ENCODE measurements at places on chromosomes 16 and 17.
A peak's percentile ranks its signal among the peaks of the same experiment; 100 is the strongest.

- no peak for DNase-seq
Measured at GRCh38 chr16:67935101-67935401, 1.6 kb downstream of the PSMB10 start.

DNA sequence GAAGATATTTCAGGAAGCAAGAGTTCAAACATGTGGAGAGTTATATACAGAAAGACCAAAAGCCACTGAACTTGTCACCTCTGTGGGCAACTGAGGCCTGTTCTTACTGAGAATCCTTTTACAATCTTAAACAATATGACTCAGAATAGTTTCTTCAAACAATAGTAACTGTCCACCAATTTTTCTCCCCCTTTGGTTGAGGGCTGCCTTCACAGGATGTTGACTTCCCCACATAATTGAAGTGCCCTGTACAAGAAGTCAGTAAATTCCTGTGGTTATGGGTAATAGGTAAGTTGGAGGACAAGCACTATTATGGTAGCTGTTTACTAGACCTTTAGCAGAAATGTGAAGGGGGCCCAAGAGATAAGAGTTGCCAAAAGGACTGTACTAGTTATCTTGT lies 215.8 kb downstream of the CDH8 start:
- no peak for DNase-seq

GRCh38 chr16:10862438-10862837 lies 14.6 kb upstream of the CIITA start:
- no peak for DNase-seq

DNA sequence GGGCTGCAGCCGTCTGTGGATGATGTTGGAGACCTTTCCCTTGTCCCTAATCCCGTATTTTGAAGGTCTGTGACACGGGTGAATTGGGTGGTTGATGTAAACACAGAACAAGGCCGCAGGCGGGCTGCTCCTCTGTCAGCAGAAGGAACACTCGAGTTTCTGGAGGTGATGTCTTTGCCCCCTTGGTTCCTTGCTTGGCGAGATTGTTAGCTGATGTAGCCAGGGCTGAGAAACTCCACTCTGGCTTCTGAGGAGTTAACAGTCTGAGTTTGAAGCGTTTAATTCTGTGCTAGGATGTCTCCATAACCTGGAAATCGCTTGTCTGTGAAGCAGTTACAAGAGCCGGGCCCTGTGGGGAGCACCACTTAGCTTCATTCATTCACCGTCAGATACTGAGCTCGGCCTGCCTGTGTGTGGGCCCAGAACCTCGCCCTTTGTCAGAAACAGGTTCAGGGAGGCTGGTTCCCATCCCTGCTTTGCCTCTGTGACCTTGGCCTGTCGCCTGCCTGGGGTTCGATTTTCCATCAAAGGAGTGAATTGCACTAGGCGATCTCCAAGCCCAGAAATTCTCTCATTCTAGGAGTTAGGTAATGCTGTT lies 1.3 kb downstream of the MAPK8IP3 start:
- no peak for DNase-seq

DNA sequence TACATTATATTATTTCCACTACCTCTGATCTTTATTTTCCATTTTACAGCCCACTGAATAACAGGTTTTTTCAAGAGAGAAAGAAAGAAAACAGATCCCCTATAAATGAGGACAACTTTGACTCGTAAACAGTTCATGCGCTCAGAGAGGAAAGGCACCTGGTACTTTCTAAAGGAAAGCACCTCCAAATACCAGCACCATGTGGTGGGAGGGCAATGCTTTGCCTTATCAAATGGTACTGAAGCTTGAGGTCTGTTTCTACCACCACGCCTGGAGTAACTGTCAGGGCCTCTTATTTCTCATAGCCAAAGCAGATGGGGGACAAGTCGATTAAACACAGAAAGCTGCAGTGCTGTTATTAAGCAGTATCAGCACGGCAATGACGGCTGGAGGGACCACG lies 510.3 kb upstream of the ZFHX3 start:
- DNase-seq = no peak

DNA sequence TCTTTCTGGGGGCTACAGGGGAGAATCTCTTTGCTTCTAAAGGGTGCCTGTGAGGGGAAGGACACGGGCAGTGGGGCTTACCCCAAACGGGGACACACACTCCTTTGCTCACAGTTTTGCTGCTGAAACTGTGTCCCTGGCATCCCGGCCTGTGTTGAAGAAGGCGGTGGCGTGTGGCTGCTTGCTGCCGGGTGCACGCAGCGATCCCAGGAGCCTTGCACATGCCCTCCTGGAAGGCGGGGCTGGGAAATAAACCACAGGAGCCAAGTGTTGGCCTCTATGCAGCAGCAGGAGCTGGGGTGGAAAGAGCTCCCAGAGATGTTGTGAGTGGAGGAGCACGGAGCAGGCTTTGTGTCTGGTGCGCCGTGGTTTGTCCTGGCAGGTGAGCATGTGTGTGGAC lies 131.0 kb upstream of the CIBAR2 start:
- no peak for DNase-seq

- no peak for DNase-seq
Measured at GRCh38 chr16:9077091-9077809, 14.2 kb upstream of the HAPSTR1 start.

DNA sequence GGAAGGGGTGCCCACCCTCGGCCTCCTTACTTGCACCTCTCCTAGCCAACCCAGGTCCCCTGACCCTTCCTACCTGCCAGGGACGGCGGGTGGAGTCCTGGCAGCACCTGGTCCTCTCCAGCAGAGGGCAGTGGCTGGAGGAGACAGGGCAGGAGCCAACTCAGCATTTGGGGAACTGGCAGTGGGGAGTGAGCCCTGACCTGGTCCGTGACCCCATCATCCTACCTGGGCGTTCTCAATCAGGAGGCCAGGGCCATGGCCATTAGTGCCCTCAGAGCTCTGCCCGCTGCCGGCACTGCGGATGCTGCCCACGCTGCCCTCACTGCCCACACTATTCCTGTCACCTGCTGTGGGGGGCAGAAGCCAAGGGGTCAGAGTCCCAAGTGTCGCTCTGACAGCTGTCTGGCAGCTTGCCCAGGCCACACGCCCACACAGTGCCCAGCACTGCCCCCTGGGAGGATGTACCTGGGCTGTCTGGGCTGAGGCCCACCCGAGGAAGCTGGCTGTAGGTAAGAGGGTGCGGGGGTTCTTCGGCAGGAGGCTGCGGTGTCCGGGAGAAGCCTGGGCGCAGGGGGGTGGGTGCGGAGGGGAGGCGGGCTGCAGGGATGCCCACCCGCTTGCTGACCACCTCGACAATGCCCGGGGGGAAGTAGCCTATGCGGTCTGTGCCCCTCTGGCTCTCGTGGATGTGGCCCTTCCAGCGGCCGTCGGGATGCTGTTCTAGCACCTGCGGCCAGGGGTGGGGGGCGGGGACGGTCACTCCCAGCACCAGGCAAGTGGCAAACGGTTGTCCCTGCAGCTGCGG lies 10.8 kb downstream of the CASKIN2 start:
- no peak for DNase-seq

DNA sequence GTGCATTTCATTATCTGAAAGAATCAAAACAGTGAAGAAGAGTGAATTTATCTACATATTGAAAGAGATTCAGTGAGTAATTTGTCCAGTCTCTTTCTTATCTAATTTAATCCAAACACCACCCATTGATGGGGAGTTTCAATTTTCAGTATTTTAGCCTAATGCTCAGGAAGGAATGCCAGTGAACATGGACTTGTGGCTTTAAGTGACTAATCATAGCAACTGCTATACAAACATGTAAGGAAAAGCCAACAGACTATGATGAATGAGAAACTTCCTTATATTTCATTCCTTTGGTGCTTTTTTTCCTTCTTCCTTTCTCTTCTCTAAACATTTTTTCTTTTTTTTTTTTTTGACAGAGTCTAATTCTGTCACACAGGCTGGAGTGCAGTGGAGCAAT lies 885.8 kb downstream of the KCNJ2 start:
- DNase-seq = no peak

DNA sequence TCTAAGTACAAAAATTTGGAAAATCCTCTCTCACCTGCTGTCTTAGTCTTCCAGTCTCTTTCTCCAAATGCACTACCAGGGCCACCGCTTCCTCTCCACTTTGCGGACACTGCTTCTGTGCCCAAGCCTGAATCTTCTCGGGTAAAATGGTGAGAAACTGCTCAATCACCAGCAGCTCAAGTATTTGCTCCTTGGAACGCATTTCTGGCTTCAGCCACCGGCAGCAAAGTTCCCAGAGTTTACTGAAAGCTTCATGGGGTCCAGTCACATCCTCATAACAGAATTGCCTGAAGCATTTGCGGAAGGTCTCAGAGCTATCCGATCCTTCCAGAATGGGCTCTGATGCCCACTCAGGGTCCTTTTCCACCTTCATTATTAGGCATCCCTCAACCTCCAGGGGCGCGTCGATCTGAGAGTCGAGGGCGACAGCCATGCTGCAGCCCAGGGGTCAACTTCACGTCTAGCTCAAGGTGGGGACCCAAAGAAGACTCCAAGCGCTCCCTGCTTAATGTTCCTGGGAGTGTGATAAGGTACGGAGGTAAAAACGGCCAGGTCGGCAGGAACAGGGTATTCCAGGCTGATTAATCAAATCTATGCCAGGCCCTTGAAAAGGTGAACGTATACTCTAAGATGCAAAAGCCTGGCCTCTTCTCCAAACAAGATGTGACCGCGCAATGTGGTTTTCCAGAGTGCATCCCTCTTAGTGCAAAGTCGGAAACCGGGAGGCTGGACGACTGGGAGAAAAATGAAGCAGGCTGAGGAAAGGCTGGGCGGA lies 763 bp downstream of the ZKSCAN2 start:
- DNase-seq = peak; percentile 6

GRCh38 chr17:49053171-49053829 lies 56.1 kb downstream of the IGF2BP1 start:
- no peak for DNase-seq

DNA sequence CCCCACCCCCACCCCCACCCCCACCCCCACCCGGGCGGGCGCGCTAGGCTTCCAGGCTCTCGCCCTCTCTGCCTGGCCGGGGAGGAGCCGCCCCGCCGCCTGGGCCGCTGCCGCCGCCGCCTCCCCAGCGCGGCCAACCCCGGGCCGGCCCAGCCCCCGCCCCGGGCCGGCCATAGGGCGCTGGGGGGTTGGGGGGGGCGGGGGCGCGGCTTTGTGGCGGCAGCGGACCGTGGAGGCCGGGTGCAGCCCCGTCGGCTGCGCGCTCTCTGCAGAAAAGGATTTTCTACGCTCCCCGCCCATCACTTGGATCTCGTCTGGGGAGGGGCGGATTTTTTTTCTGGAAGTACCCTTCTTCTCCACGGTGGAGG lies 230.9 kb downstream of the MRTFB start:
- DNase-seq = no peak

DNA sequence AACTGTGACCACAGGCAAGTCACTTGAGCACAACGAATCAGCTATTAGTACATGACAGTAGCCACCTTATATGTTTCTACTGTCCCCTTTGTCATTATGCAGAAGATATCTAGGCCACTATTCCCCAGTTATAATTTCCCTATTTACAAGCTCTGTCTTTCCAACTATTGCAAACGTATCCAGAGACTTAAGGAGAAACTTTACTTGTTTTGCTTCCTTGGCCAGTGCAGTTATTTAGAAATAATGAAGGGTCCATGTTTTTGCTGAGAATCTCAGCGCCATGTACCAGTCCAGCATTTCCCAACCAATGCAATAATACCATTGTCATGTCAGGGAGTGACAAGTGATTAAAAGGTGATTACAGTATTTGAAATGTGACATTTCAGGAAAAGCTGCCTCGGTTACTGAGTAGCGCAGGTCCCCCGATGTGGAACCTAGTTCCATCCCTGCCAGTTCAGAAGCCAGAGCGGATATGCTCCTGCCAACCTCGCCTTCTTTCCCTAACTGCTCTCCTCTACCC lies 743 bp downstream of the ZNF624 start:
- DNase-seq = peak; percentile 21

All from left renal cortex interstitium (tissue), 4 donors.